Stimulated activated CD4-positive, alpha-beta T cell treated with anti-CD3 and anti-CD28 coated beads, Interleukin-4, amount 100 ng/mL, for 4 hours (primary cell): ENCODE measurements at places on chromosomes 7 and 10.

DNA sequence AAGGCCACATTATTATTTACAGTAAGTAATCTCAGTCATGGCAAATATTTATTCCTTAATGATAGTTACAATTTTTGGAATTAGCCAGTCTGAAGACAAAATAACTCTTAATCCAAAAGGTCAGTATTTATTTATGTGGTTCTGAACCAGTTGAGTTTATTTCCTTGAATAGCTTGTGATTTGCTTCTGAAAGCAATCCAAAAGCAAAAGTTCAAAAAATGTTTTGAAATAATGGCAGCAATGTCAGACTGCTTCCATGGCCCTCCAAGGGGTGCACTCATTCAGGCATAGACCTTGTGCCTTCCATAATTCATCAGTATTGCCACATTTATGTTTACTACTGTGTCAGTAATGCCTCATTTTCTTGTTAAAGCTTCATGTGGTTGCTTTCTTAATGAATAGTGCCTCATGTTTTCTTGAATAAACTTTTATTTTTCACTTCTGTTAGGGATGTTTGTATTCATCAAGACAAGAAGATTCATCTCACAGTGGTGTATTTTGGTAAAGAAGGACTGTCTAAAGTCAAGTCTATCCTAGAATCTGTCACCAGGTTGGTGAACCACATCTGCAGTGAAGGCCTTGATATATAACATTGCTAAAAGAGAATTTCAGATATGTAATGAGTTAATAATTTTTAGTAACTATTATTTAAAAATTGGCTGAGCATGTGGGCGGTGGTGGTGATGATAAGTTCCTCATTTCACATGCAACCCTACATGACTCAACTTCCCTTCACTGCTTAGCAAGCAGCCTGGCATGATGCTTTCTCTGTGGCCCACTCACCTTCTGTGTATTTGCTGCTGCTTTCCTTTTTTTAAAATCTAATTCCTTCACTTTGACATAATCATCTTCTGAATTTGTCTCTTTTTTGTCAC is 22.0 kb downstream of the CSGALNACT2 start:
- DNase-seq, result peak; percentile 47

DNA sequence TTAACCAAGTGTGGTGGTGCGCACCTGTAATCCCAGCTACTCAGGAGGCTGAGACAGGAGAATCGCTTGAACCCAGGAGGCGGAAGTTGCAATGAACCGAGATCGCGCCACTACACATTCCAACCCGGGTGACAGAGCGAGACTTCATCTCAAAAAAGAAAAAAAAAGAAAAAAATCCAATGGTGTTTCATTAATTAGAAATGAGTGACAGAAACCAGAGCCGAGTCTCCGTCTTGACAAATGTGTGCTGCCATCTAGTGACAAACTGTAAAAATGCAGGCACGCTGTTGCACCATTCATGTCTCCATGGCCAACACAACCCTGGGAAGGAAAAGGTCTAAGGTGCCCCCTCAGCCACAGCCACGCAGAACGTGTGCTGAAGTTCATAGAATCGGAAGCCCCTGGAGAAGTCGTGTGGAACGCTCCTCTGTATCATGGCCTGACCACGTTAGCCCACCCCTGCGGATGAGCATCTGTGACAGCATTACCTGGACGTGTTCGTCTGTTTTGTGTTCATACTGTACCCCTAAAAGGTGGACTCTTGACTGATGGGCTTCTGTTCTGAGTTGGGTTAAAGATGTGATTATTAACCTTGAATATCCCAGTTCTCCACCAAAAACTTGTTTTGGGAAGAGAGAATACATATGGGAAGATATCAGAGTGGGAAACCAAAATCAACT is 94.9 kb downstream of the LYZL2 start:
- peak; percentile 53 for DNase-seq

DNA sequence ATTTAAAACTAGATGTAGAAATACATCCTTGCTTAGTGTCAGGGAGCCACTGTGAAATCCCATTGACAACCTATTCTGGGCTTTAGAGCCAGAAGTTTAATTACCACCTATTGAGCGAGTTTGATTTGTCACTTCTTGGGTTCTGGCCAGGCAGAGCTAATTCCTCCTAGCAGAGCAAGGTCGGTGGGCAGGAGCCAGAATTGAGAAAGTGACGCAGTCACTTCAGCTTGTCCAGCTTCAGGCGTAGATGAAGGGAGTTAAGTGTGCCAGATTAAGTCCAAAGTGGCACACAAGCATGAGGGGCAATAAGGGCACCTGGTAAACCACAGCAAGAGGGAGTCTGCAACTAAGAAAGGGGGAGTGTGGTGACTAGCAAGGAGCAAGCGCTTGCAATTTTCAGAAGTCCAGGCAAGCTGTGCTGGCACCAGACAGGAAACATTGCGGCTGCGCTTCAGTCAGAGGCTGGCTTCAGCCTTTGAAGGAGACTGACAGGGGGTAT is 119.4 kb downstream of the ST7 start:
- DNase-seq, result no peak

- DNase-seq, result no peak
These were observed 35.0 kb downstream of the SH3PXD2A start for GRCh38 chr10:103820101-103821062.

- DNase-seq, result peak; percentile 80
These were observed 65.6 kb upstream of the PDGFA start for GRCh38 chr7:585229-585711.

DNA sequence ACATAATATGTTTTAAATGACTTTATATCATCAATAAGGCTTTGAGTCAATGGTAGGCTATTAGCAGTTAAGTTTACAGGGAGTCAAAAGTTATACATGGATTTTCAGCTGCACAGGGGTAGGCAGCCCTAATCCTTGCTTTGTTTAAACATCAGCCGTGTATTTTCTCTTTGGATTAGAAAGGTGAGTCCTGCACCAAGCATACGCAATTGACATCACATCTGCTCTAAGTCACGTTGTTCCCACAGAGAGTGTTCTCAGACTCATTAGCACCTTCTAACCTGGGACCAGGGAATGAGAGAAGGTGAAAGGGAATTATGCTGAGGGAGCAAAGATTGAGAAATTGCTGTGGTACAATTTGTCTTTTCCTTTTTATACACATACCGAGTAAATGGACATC is 148.6 kb upstream of the ZNF804B start:
- DNase-seq, result no peak

GRCh38 chr7:47988496-47989386 is 9.3 kb upstream of the HUS1 start:
- DNase-seq, result no peak

DNA sequence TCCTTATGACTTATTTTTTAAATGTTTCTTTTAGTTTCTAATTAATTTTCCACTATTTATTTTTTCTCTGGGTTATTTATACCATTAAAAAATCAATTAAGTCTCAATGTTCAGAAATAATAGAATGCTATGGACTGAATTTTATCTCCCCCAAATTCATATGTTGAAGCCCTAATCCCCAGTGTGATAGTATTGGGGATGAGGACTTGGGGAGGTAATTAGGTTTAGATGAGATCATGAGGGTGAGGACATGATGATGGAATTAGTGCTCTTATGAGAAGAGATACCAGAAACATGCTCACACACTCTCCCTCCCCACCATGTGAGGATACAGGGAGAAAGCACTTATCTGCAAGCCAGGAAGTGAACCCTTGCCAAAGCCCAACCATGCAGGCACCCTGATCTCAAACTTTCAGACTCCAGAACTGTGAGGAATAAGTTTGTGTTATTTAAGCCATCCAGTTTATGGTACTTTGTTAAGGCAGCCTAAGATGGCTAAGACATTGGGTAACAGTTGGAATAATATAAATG is 202.6 kb downstream of the MDFIC start:
- DNase-seq, result no peak

- DNase-seq, result no peak
These were observed 34.2 kb upstream of the TCF7L2 start for GRCh38 chr10:112915590-112916572.

DNA sequence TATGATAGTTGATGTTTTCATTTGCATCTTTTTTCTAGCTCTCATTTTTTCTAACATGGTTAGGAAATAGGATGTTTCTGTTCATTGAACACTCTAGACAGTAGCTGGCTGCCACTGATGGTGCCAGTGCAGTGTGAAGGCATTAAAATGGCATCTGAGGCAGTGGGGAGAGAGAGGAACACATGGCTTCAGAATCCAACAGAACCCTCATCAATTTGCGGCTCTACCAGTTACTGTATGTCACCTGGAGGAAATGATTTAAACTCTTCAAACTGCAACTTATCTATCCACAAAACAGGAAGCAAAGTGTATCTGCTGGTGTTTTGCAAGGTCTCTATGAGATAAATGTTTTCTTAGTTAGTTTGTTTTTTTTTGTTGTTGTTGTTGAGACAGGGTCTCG is 305.2 kb upstream of the PRKCQ start:
- DNase-seq, result no peak

GRCh38 chr10:132324186-132324585 is 7.8 kb upstream of the LRRC27 start:
- no peak for DNase-seq

DNA sequence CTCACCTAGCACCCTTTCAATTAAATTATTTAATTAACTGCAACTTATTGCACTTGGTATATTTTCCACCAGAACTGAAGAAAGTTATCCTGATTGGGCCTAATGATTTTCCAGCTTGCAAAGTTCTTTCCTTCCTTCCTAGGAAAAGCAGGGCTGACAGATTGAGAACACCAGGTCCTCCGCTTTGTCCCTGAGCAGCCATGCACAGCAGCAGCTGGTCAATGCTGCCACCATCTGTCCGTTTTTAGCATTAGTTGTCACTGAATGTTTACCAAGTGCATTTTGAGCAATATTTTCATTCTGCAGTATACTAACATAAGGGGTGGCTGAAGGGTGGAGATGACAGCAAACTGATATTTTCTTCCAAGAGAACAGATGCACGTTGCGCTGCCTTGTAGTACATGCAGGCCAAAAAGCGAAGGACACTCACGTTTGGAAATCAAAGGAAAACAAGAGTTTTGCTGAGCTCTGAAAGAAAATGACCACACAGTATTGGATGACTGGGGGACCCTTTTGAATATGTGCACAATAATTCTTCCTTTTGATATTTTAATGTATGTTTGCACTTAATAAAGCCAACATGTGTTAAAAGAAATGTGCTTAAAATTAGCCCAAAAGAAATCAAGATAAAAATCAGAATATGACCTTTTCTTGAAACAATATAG is 248.8 kb upstream of the PTN start:
- DNase-seq, result no peak

DNA sequence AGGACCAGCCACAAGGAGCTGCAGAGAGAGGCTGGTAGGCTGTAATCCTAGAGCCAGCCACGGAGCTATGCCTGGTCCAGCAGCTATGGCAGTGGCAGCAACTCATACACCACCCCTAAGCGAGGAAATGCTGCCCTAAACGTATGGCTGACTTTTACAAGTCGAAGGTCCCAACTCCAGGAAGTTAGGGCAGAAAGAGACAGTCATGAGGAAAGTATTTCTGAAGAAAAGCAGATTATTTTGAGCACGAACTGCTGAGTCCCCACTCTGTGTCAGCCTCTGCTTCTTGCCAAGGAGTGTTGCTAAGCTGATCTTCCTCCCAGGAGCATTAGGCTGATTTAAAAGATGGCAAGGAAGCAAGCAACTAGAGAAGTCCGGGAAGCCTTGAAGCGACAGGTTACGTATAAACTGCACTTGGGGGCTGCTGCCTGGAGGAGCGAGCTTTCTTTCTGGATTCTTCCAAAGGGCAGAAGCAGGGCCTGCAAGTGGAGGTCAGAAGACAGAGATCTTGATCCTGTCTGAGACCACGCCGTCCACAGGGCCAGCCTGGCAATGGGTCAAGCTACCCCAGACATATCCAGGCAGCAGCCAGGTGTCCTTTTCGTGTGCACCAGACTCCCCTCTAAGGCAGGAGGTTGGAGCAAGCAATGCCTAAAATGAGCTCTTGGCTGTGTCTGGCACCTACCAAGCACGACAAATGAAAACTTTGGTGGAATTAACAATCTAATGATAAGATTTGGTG is 39.4 kb downstream of the PLXNA4 start:
- DNase-seq, result no peak

GRCh38 chr7:151662251-151662826 is 142.6 kb upstream of the RHEB start:
- no peak for DNase-seq

- no peak for DNase-seq
These were observed 108.9 kb downstream of the RNLS start for GRCh38 chr10:88473989-88474883.

DNA sequence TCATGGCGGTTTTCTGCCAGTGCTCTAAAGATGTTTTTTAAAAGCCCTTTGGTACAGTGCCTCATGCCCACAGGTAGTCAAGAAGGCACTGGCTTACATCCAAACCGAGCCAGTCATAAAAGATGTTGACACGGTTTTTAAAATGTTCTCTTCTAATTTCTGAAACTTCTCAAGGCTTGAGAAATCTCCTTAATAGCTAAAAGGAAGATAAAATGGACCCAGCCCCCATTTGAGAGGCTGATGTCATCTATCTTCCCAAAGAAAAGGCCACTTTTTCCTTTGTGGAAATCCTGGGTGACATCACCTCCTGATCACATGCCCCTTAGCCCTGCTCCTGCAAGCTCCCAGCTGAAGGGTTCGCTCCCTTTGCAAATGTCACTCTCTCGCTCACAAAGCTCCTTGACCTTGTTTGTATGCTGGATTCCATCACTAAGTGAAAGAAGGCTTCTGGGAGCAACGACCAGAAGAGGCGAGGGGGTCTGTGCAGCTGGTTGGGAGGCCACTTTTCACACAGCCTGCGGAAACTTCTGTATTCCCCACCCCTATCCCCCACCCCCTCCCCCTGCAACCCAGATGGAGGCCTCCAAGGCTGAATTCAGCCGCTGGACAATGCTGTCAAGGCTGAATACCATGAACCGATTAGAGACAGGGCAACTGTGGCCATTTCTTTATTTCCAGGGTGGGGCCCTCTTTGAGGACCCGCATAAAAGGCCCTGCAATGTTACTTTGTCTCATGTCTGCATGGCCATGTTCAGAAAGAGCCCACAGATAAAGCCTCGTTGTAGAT is 122.8 kb downstream of the CUBN start:
- DNase-seq, result no peak
